ENCODE measurements at places on chromosomes 5 and 9.

DNA sequence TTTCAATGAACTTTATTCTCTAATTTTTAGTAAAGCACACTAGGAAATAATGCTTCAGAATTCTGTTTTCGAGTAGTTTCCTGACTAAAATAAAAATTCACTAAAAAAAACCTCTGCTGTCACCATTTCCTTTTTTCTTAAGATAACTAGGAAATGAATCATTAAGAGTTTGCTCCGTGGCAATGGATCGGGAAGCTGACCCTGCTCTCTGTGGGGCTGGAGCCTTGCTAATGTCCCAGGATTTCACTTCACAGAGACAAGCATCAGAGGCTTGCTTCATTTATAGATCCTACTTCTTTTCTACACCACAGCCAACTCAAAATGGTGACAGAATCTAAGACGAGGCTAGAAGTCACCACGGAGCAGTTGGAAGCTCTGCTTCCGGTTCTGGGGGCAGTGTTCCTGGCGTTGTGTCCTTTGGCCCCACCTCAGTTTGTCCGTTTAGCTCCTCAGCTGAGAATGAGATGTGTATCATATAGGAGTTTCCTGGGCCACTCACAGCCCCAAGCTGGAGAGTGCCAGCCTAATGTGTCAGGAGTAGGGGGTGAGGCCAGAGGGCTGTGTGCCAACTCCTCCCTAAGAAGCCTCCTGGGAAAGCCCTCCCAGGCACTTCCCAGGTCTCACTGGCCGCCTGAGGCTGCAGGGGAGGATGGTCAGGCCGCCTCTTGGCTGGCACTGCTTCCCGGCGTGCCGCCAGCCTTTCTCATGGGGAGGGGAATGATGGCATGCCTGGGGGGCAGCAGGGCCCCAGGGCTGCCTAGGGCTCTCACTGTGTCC lies 19.6 kb downstream of the TENT4A start:
- no peak for DNase-seq

DNA sequence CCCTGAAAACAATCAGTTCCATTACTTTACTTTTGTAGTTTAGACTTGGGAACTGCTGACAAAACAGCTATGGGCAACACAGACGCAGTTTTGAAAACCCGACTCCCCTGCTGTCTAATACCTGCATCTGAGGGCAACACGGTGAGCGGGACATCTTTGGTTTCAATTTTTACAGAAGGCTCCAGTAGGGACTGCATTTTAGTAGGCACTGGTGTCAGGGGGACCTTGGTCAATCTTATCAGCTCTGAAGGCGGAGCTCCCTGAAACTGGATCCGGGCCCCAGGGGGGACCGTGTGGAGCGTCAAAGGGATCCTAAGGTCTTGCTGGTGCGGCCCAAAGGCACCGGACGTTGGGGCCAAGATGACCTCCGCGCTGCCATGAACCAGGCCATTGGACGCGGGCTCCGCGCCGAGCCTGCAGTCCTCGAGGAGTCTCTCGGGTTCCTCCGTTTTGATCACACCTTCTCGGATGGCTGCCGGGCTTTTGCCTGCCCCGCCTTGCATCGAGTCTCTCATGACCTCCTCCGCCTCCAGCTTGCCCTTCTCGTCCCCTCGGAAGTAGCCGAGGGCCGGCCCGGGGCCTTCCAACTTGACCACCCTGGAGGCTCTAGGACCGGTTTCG lies 1.1 kb downstream of the SOX30 start:
- DNase-seq: no peak

GRCh38 chr5:176734756-176735342 lies 75.5 kb upstream of the UNC5A start:
- DNase-seq: no peak

DNA sequence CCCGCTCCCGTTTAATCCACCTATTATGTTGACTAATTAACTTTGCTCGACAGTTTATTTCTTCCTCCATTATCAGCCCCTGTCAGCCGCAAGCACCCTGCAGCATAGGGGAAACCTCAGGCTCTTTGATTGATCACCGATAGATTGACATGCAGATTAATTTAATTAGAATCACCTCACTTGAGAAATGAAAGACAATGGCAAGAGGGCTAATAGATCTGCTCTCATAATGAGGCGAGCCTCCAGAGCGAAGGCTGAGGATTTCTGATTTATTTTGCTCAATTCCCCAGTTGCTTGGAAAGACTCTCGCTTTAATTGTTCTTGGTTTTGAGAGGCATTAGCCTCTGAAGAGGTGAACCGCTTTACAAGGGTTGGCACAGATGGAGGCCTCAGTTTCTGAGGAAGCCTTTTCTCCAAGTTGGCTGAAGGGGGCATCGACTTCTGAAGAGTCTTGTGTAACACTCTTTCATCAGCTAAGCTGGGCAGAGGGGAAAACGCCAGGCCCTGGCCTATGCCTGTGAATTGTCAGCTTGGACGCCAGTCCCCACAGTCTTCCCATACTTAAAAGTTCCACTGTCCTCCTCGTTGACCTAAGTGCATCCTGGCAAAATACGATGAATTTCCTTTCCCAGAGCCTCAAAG lies 275.4 kb downstream of the EBF1 start:
- DNase-seq: no peak

DNA sequence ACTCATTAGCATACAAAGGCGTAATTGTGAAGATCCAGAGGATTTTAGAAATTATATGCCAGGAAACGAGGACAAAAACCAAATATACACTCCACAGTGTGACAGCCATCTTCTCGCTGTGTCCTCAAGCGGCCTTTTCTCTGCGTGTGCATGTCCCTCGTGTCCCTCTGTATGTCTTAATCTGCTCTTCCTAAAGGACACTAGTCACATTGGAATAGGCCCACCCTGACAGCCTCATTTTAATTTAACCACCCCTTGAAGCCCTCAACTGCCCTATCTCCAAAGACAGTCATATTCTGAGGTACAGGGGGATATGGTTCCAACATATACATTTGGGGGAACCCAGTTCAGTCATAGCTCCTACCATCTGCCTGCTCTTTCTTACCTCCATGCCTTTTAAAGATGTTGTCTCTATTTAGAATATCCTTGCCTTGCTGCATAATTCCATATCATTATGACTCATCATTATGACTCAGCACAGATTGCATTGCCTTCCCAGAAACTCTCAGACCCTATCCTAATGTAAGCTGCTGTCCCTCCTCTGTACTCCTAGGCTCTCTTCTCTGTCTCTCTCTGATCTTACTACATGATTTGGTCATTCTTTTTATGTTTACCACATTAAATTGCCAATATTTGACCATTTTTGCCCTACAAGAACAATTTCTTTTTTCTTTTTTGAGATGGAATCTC lies 210.9 kb downstream of the AOPEP start:
- no peak for DNase-seq

DNA sequence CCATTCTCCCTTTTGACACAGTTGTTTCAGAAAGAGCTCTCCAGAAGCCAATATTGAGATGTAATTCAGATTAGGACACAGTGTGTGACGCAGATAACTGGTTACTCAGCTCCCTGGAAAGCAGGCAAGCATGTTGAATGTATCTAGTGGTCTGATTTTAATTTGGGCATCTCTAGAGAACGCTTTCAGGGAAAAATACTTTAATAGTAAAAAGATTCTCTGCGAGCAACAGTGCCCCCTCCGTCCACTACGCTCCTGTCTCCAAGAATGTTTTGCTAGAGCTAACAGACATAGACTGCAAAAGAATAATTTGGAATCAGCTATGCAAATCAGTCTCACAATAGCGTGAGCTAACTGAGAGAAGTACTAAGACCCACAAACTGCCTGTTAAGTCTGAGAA lies 23.3 kb downstream of the CFAP90 start:
- DNase-seq: peak; percentile 35

DNA sequence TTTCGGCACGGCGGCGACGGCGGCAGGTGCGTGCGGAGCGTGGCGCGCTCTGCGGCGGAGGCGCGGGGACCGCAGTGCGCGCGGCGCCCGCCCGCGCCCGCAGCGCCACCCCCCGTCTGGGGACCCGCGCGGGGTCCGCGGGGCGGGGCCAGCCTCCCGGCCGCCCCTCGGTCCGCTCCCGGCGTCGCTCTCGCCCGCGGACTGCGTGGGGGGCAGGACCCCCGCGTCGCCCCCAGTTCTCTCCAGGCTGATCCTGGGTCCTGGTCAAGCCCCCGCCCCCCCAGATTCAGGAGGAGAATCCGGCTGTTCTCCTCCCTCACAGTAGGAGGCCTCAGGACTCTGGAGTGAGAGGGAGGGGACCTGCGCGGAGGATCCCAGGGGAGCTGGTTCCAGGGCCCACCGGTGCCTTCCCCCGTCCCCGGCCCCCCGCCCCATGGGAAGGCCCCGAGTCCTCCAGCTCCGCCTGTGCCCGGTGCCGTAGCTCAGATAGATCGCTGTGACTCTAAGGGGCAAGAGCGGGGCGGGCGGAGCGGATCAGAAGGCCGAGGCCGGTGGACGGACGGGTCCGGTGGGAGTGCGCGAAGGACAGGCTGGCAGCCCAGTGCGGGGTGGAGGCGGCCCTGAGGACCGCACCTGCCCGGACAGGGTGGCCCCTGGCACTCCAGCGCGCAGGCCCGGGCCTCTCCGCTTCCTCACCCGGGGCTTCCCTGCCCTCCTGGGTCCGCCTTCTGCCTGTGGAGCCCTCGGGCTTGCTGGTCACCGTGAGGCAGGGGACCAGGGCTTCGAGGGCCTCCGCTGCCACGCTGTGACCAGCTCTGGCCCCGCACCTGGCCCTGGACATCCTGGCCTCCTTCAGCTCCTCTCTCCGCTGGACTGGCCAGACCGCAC lies at the start of gene RNF208:
Gene RNF208, minus strand, starts transcription at position 51 of the 888 bp plus-strand sequence. CDS start 1,028 bp downstream, outside the sequence.
- no peak for DNase-seq

- no peak for DNase-seq
These were observed 9.6 kb downstream of the EPB41L4B start for GRCh38 chr9:109311286-109311685.
